ENCODE measurements at places on chromosomes 11 and 22.

GRCh38 chr11:64165481-64165841, 452 bp downstream of the MACROD1 start:
- no peak for DNase-seq

GRCh38 chr11:72191961-72192381, at the start of gene FOLR1:
TSS of gene FOLR1 (plus strand) at chr11:72192140. CDS start at chr11:72192174, 34 bp downstream.
- no peak for DNase-seq

- no peak for DNase-seq
Measured at GRCh38 chr11:17864478-17864941, 129.9 kb downstream of the KCNC1 start.

- no peak for DNase-seq
Measured at GRCh38 chr11:85697747-85698146, 11.8 kb upstream of the CCDC89 start.

GRCh38 chr22:18975434-18976196, 39.5 kb upstream of the PRODH start:
- no peak for DNase-seq

DNA sequence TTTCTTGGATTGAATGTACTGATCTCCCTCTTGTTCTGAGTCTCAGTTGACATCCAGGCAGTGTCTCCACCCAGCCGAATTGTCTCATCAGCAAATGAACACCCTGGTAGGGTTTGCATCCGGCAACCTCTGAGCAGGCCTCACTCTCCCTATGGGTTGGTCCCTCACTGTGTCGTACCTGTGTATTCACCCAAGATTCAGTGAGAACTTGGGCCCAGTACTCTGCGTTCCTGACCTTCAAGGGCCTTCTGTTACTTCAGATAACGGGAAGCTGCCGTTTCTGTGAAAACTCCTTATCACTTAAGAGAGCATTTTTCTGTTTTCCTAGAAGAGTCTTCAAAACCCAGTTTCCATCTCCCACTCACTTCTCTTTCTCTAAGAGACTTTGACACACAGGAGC, 915.6 kb downstream of the TBC1D22A start:
- no peak for DNase-seq

GRCh38 chr11:8268530-8269400, 5.1 kb upstream of the LMO1 start:
- DNase-seq: no peak

GRCh38 chr22:17201285-17201945, 17.8 kb downstream of the ADA2 start:
- DNase-seq: no peak

- DNase-seq: no peak
Measured at GRCh38 chr11:43758927-43759326, 78.4 kb downstream of the HSD17B12 start.

DNA sequence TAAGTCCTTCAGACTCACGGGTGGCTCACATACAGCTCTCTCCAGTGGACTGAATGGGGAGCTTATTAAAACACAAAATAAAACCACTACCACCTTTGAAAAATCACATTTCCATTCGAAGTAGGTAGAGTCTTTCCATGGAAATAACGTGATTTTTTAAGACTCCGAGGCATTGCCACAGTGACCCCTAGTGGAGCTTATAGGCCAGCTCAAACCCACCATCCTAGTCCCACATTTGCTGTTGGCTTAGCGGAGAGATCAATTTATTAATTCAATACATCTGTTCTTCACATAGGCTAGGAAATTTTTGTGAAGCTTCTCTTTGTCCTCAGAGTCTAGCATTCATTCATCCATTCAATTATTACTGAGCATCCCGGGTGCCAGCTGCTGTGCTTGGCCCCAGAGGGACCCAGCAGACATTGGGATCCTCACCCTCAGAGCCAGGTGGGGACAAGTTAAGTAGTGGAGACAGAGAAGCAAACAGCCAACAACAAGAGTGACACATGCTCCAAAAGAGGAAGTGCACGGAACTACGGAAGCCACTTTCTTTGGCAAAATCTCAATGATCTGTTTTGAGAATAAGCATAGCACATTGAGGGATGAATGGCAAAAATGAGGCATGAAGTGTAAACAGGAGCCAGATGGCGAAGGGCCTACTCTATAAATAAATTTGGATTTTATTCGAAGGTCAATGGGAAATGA, 10.2 kb upstream of the P4HA3 start:
- peak; percentile 8 for DNase-seq

DNA sequence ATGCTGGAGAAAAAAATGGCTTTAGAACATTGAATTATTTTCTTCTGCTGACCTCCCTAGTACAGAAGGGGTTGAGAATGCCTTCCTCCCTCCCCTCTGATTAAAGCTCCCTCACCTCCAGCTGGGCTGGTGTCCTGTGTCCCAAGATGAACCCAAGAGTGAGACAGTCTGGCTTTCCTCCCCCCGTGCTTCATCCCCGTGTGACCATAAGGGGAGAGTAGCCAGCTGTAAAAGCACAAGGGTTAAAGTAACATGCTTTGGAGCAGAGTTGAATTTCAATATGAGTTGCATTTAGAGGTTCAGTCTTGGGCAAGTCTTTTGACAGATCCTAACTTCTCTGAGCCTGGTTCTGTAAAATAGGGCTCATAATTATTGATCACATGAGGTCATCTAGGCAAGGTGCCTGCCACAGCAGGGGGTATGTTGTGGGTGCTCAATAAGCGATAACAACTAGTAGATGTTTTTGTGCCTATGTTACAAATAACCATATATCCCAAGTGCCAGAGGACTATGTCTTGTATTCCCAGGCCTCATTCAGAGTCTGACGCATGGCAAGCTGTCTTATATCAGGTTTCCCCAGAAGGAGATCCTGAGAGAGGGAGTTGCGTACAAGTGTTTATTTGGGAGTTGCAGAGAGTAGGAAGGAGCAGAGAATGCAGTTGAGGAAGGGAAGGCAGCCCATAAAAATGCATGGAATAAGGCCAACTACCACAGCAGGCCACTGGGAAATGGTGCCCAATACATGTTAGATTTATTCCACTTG, 4.1 kb downstream of the PRG2 start:
- no peak for DNase-seq

- peak; percentile 7 for DNase-seq
Measured at GRCh38 chr11:9574622-9575259, 1.3 kb downstream of the WEE1 start.

DNA sequence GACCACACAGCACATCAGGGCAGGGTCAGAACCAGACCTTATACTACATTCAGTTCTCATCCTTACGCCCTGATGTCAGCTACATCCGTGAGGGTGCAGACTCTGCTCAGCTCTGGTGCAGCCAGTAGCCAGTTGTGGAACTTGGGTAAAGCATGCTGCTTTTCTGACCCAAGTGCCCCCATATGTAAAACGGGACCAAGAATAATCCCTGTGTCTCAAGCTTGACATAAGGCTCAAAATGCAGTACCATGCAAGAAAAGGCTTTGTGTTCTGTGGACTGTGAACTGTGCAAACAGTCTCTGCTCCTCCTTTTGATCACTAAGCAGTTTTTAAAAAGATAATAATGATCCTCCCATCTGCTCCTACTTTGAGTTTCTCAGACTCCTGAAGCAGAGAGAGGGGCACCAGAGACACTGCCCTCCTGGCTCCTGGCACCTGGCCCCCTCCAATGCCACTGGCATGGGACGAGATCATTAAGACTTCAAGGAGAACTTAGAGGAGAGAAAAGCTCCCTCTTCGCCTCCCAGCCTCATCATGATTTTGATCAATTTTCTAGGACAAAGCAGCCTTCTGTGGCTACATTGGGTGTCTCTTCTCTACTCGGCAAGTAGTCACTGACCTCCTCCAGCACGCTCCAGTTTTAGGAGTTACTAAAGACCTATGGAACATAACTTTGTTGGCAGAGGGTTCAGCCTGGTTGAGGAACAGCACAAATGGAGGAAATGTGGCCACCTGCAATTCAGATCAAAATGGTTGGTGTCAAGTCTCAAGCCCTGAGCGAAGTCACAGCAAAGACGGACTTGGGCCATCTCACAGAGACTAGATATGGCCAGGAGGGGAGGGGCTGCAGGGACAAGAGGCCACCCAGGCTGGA, 23.9 kb downstream of the IL10RA start:
- DNase-seq: no peak

DNA sequence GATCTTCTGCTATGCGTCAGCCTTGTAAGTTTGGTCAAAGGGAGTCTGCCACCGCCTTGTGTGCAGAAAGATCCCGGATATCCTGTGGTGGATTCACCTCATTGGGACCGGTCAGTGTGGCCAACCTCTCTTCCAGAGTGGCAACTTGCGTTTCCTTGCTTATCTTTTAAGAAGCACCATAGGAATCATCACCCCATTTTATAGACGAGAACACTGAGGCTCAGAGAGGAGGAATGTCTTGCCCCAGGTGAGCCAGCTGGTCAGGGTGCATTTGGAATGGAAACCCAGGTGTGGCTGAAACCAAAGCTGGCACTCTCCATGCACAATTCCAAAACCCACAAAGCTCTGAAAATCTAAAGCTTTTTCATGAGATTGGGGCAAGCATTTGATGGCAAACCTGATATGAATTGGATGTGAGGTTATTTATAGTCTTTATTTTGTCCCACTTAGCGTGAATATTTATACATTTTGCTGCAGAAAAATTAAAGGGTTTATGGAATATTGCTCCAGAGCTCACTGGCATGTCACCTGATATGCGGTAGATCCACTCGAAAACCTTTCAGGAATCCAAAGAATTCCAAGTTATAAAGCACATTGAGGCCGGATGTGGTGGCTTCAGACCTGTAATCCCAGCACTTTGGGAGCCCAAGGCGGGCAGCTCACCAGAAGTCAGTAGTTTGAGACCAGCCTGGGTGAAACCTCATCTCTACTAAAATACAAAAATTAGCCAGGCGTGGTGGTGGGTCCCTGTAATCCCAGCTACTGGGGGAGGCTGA, 12.1 kb upstream of the EIF3D start:
- DNase-seq: no peak

- no peak for DNase-seq
Measured at GRCh38 chr22:17575681-17576080, 12.4 kb downstream of the SLC25A18 start.
